ENCODE measurements at places on chromosomes 7 and 10.

DNA sequence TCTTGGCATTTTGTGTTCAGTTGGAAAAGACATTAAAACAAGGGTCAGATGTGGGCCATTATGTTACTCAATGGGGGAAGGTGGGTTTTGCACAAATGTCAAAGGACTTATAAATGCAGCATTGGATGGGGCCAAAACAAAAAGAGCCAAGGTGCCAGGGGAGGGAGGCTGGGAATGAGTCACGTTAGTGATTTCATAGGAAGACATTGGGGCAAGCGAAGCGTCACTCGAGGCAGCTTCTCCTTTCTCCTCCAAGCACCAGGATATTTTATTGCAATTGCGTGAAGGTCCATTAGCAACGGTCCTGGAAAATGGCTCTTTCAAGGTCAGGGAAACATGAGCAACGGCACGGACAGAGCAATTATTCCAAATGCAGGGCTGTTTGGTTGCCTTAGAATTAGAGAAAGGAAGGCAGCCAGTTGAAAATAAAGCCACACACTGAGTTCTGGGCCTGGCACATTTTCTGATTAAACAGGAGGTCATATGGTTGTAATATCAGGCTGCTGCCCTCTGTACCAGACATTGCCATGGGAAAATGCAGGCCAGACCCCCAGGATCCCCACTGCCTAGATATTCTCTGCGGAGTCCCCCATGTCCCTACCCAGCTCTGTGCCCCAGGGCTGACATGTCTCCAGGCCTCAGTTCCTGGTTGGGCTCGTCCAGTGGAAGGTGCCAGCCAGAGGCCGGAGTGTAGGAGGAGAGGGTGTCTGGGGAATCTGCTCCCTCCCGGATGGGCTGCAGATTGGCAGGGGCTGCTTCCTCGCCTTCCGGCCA, 63.3 kb upstream of the NANOS1 start:
- no peak for DNase-seq

GRCh38 chr7:22549667-22550513, 49.9 kb upstream of the STEAP1B start:
- no peak for DNase-seq

DNA sequence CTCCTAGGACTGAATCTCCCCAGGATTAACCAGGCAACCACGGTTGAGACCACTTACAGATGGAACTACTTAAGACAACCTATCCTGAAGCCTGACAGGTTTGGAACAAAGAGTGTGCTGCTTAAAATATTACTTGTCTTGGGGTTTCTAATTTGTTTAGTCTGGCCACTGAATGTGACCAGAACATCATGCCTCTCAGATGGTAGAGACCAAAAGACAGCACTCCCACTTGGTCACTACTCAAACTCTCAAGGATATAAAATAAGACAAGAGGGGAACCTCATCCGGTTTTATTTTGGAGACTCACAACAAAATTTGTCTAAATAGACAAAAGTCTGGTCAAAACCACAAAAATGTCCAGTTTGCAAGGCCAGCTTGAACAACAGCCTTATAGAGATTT, 15.3 kb downstream of the MRPL32 start:
- DNase-seq: no peak

GRCh38 chr7:45885264-45885882, 2.9 kb upstream of the IGFBP1 start:
- no peak for DNase-seq

- DNase-seq: no peak
Observed at GRCh38 chr10:11787846-11788245, 35.3 kb upstream of the PROSER2 start.

DNA sequence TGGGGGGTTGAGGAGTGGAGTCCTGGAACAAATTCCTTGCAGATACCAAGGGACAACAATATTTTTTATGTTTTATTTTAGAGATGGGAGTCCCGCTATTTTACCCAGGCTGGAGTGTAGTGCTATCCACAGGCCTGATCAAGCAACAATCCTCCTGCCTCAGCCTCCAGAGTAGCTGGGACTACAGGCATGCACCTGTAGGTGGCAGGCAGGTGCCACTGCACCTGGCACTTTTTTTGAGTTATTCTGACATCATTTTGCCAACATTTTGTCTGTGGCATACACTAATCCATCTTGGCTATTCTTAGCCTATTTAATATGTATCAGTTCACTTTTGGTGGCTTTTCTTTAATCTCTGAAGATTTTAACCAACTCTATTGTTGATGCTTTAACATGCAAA, 317.8 kb upstream of the MTPN start:
- DNase-seq: no peak

DNA sequence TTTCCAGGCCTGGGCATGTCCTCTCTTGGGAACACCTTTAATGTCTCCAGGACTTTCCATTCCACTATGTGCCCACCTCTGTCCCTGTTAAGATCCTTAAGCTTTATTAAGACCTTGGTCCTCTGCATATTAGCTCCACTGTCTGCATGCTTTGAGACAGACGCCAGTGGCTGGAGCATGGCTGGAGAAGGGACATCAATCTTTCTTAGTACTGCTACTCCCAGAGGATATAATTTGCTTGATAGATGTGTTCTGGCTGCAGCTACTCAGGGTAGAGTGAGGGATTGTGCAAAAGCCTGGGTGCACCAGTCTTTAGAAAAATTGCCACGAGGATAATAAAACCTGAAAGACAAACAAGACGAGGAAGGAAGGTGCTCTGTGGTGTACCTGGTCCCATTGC, 42.9 kb downstream of the PLPP4 start:
- DNase-seq: no peak

DNA sequence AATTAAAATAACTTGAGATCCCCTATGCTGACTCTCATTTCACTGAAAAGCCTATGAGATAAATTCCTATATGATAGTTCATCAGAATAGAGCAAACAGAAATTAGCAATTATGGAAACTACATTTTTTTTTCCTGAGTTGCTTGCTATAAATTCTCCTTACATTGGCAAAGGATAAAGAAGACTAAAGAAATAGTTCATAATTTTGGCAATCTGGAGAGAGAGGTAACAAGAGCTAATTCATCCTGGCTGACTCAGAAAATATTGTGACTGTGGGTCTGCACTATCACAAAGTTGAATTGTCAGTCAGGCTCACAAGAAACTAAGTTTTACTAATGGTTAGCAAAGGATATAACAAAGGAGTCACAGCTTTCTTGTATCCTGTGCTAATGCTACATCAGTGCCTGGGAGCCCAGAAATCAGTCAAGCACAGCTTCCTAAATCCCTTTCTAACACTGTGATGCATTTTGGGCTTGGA, 483.0 kb downstream of the MAGI2 start:
- no peak for DNase-seq

DNA sequence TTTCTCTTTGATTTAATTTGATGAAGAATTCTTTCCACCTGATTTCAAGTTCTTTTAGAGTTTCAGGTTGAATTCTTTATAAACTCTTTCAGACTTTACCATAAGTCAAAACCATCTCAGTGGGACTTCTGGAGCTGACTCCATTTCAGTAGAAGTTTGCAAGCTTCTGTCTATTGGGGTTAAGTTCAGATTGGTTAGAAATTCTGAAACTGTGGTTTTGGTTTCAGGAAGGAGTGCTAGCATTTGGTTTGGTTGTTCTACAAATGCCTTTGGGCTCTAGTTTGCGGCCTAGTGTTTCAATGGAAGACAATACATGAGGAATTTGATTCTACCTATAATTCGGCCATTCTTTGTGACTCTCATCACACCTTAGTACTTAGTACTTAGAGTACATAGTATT, 176.8 kb upstream of the RHOBTB1 start:
- DNase-seq: no peak

GRCh38 chr7:152663148-152663740, 12.7 kb downstream of the XRCC2 start:
- DNase-seq: no peak

DNA sequence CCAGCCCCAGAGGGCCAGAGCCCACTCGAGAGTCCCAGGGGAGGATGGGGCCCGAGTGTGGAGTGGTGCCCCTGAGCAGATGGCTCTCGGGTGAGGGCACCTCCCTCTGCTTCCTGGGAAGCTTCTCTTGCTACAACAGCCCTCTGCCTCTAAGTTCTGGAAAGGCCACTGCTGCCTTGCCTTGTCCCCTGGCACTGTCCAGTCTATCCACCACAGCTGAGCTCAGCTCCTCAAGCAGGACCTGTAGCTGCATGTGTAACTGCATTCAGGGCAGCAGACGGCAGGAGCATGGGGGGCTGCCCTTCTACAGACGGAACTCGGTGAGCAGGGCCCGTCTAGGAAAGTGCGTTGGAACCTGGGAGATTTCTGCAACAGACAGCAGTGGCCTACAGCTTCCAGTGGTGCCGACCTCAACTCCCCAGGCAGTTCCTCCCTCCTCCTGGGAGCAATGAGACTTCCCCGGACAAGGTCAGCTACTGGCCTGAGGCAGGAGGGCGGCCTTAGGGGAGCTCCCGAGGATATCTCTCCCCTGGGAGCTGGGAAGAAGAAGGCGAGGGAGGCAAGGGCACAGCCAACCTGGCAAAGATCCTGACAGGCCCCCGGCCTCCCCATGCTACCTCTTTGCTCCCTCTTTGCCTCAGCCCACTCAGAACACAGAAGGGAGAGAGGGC, 88.5 kb downstream of the DLG5 start:
- DNase-seq: no peak

DNA sequence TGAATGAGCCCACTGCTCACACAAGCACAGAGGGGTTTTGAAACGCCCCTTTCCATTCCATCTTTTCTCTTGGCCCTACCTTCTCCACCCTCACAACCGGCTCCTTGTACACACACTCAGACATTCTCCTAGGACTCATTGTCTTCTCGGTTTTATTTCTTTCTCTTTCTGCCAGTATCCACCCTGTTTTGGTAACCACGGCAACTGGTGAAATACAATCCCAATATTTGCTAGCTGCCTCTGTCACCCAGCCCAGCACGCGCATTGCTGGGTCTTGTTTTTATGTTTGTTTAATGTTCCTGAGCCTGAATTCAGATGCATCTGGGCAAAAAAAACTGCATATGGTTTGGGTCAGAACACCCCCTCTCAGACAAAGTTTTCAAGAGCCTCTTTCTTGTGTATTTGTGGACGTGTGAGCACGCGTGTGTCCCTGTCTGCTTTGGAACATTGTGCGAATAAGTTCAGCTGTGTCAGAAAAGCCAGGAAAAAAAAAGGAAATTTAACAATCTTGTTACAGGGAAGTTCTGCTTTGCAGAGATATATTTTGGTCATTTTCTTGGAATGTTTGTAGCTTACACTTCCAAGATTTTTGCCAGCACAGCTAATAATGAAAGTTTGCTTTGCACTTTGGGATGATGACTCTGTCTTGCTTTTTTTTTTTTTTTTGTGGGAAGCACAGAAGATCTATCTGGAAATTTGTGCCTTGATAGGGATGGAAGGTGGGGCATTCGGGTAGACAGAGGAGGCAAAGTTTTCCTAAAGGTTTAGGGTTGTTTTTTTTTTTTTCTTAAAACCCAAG, 225.9 kb downstream of the TRIL start:
- DNase-seq: no peak

- DNase-seq: no peak
Observed at GRCh38 chr10:123429706-123430221, 236.4 kb upstream of the GPR26 start.

All from stimulated activated naive CD8-positive, alpha-beta T cell treated with anti-CD3 and anti-CD28 coated beads, Interleukin-15, amount 100 ng/mL, for 72 hours (primary cell).